Amygdala (tissue), 56 donors: ENCODE measurements at places on chromosomes 13 and 19.

DNA sequence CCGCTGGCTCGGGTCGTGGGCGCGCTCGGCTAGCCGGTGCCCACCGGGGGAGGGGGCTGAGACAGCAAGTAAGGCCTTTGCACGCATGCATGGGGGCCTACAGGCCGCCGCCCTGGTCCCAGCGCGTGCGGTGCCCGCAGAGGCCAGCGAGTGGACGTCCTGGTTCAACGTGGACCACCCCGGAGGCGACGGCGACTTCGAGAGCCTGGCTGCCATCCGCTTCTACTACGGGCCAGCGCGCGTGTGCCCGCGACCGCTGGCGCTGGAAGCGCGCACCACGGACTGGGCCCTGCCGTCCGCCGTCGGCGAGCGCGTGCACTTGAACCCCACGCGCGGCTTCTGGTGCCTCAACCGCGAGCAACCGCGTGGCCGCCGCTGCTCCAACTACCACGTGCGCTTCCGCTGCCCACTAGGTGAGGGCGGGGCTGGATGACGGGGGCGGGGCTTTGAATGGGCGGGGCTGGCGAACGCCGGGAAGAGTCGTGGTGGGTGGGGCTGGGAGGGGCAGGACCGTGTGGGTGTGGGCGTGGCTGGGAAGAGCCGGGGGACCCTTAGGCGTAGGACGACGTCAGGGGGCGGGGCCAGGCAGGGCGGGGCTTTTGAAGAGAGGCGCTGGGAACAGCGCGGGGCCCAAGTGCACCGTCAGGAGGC lies 2.1 kb downstream of the CILP2 start:
- DNase-seq: no peak

DNA sequence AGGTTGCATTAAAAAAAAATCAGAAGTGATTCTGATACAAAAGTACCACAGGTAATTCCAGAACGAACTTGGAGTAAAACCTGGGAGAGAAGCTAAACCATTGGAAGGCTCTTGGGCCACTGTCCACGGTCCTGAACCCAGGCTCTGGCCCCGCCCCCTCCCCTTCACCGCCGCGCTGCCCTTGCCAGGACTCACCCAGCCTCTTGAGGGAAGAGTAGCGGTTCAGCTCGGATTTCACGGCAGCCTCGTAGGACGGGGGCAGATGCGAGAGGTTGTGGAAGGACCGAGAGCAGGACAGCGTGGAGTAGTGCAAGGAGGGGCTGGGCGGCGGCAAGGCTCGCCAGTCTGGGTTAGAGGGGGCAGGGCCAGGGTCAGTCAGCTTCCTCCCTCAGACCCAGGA lies 5.7 kb downstream of the SHISA7 start:
- DNase-seq: no peak

DNA sequence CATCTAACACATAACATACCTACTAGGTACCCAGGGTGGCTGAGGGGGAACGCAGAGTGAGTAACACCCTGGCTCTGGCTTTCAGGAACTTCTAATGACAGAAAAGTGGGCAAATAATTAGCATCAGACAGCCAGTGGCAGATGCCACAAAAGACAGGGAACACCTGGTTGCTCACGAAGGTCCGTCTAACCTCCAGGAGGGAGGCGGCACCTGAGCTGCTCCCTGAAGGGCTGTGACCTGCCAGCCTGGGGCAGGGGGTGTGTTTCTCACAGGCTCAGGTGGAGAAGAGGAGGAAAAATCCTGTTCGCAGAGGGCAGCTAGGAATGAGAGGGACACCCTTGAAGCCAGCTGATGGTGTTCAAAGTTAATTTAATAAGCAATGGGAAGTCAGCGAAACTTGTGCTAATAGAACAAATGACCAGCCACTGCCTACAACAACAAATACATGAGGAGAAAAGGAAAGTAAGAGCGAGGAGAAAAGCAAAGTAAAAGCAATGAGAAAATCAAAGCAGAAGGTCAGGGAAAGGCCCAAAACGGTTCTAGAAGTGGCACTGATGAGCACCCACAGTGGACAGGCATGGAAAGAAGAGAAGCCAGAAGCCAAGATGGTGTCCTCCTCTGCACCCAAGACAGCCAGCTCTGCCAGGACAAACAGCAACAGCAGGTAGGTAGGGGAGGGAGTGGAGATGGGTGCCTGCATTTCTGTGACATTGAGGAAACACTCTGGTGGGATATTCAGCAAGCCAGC lies 87.3 kb downstream of the STK24 start:
- DNase-seq: no peak

DNA sequence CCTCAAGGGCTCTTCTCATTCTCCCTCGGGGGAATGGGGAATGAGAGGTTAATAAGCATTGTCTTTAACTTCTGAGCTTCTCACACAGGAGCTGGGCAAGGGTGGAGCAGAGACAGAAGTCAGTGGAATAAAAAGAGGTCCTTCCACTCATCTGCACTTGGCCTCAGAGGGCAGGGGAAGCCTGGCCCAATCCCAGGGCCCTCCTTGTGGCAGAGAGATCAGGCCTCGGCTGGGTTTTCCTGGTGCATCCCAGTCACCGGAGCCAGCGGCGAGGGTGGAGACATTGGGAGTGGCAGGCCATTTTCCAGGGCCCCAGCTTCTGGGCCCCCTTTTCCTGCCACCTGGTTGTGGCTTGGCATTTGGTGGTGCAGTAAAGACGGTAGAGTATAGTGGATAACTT lies 10.6 kb downstream of the CALM3 start:
- no peak for DNase-seq

DNA sequence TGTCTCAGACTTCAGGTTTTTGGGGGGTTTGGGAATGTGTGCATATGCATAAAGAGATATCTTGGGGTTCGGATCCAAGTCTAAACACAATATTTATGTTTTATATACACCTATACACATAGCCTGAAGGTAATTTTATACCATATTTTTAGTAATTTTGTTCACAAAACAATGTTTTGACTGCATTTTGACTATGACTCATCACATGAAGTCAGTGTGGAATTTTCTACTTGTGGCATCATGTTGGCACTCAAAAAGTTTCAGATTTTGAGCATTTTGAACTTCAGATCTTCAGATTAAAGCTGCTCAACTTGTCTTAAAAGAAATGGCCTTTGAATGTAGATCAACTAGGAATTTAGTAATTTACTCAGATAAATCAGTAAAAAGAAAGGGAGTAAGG lies 712.9 kb upstream of the GPC6 start:
- DNase-seq: no peak

GRCh38 chr19:51686171-51686570 lies 7.0 kb upstream of the SPACA6 start:
- DNase-seq: no peak

DNA sequence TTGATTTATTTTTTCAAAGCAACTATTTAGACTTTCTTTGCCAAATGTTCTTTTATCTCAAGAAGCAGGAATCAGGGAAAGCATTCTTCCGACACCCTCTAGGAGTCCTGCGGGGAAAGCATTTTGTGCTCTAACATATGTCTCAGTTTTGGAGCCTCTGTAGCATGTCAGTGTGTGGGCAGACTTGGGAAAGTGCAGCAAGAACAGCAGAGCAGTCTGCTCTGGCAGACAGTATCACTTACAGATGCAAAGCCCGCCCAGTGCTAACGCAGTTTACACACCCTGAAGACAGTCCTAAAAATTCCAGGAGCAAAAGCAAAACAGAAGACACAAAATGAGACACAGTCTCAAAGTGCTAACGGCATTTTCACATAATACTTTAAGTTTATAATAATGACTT lies 393.5 kb downstream of the KLF12 start:
- peak; percentile 40 for DNase-seq

GRCh38 chr13:38661010-38661675 lies 25.7 kb upstream of the FREM2 start:
- DNase-seq: no peak

DNA sequence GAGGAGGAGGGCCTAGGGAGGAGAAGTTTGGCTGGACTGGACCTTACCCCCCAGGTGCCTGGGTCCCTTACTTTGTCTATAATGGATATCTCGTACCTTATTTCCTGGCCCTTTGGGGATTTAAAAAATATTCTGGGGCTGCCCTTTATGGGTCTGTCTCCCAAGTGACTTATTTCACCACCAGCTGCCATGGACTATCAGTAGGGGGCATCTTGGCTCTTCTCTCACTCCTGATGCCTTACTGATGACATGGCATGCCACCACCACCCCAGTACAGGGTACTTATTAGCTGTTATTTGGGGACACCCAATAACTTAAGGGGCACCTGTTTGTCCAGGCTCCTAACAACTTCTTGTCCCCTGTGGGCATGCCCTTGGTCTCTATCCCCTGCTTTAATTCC lies 38.0 kb downstream of the NFIX start:
- DNase-seq: no peak

- DNase-seq: no peak
Measured at GRCh38 chr13:32010136-32010535, 21.4 kb upstream of the FRY start.

DNA sequence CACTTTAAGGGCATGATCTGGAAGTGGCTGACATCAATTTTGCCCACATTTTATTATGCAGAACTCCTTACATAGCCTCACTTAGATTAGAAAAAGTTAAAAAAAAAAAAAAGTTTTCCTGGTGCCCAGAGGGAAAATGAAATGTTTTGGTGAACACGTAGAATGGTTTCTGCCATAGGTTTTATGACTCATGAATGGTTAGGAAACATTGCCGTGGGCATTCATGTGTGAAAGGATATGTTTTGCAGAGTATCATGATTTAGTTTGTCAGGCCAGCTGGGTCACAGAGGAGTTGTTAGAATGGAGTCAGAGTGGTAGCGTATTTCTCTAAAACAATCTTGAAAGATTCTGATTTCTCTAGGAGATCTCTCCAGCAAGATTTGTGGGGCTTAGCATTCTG lies 133.8 kb downstream of the MRPL57 start:
- DNase-seq: no peak

DNA sequence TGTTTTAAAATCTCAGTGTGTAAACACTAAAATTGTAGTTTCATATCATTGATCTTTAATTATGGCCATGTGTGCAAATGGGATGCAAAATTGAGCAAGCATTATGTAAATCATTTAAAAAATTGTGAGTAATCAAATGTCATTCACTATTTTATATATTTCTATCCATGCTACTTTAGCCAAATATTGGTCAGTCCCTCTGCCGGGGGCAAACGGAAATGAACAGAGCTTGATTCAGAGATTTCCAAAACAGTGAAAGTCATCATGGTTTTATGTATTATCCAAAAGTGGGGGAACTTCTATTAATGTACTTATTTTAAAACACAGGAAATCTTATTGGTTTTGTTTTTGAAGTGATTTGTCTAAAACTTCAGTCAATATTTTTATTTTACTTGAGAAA lies 219.1 kb downstream of the IRS2 start:
- DNase-seq: no peak

DNA sequence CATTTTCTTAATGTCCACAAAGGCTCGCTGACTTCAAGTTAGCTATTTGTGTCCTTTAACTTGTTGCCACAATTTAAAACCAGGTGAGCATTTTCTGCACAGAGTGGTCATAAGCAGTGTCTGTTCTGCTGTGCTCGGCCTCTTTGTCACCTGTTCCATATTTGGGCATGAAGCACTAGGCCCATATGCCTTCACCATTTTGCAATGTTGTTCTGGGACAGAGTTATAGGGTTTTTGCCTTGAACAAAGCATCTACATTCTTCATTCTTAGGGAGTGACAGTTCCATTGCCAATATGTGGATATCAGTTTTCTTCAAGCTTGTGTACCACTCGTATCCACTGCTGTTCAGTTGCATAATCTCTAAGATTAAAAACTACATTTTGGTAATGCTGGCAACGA lies 56.1 kb downstream of the LRCH1 start:
- no peak for DNase-seq

DNA sequence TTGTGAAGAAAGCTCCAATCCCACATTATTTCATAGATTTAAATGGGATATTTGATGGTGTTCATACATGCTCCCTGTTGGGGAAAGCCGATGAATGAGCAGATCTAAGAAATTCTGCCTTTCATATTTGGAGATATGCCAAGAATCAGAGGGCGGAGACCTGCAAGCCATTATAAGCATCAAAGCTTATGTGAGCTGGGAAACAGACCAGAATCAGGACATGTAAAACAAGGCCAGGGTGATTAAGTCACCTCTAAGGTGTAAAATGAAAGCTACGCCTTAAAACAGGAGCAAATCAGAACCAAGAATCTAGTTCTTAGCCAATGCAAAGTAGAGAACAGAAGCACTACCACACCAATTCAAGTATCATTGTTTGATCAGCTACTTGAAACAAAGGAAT lies 392.4 kb downstream of the DCT start:
- DNase-seq: no peak

- peak; percentile 70 for DNase-seq
Measured at GRCh38 chr19:1474011-1474764, 4.8 kb downstream of the C19orf25 start.

- DNase-seq: no peak
Measured at GRCh38 chr13:106996867-106997618, 429.1 kb upstream of the ARGLU1 start.

DNA sequence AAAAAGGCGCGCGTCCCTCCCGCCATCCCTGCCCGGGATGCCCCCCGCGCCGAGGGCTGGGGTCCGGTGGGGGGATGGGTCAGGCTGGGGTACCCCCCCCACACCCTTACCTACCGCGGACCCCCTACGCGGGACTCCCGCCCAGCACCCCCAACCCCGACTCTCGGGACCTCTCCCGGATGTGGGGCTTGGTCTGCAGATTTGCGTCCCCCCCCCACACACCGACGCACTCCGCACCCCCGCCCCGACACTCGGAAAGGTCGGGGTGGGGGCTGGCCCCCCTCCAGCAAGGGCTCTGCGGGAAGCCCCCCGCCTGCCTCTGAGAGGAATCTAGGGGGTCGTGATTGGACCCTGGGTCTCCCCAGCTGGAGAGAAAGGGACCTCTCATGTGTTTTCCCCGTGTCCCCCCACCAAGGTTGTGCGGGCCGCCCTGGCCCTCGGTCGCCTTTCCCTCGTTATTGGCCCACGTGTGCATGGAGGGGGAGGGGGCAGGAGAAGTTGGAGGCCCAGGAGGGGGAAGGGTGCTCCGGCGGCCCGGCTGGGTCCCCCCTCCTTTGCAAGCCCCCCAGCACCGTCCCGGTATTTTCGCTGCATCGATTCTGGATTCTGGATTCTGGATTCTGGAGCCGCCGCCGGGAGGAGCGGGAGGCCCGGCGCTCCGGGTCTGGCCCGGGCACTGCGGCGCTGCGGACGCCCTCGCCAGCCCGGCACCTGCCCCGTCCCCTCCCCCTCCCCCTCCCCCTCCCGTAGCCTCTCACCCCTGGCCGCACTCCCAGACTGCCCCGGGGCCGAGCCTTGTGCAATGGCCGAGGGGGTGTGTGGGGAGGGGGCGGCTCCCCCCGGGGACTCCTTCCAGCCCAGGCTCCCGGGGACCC lies 607 bp downstream of the NFIC start:
- peak; percentile 74 for DNase-seq

DNA sequence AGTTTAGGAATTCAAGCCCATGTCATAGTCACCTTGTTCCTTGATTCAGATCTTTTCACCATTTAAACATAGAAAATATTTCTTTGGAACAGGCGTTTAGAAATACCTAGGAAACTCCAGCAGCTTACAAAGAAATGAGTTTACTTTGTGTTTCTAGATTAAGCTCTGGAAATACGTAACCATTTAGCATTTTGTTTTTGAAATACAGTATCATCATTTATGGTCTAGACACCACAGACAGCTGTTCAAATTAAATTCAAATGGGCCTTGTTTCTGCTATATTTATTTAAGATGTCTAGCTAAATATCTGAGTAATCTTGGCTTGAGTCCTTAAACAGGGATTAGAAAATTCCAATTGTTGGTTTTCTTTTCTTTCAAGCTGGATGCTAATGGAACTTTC lies 228.5 kb downstream of the NDFIP2 start:
- no peak for DNase-seq

- no peak for DNase-seq
Measured at GRCh38 chr13:82661126-82661525, 1221.1 kb downstream of the SLITRK1 start.

GRCh38 chr19:50203281-50204080 lies at the start of gene MYH14:
MYH14 (plus strand) TSS chr19:50203622; CDS start chr19:50210366, 6,744 bp downstream.
- DNase-seq: peak; percentile 95
